Right ventricle myocardium superior (tissue), 1 donor: ENCODE measurements at places on chromosomes 11 and 22.

DNA sequence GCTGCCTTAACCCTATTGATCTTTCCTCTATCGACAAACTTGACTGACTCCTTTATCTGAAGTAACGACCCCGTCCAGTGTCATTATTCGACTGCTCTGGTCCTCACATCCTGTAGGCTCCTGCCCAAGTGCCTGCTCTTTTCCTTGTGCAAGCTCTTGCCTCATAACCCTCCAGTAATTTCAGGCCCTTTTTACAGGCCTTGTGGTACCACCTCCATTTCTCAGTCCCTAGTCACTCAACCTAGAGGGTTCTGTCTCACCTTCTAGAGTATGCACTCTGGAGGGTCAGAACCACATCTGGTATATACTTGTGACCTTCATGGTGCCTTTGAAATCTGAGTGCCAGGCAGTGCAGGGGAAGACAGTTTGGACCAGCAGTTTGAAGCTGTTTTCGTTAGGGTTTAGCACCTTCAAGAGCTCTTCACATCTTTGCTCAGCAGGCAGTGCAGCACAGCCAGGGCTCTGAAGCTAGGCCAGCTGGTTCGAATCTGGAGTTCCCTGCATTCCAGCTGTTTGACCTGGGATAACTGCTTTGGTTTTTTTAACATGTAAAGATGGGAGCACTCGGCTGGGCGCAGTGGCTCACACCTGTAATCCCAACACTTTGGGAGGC lies 11.2 kb downstream of the SNRPD3 start:
- no peak for DNase-seq

- no peak for DNase-seq
These were observed 12.5 kb downstream of the CREB3L1 start for GRCh38 chr11:46290011-46290410.

DNA sequence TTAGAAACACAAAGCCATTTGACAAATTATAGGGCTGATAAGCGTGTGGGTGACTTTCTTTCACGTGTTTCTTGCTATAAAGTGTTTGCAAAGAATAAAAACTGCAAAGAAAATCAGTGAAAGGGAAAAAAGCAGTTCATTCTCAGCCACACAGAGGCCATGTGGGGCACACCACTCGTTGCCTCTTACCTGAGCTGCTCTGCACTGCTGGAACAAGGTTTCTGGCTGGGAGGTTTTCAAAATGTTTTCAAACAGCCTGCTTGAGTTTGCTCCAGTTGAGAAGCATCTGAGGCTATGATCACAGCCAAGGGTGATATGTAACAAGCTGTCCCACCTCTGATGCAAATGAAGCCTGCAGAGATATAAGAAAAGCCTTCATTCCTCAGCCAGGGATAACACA lies 14.7 kb upstream of the VSIG10L2 start:
- DNase-seq, result no peak

DNA sequence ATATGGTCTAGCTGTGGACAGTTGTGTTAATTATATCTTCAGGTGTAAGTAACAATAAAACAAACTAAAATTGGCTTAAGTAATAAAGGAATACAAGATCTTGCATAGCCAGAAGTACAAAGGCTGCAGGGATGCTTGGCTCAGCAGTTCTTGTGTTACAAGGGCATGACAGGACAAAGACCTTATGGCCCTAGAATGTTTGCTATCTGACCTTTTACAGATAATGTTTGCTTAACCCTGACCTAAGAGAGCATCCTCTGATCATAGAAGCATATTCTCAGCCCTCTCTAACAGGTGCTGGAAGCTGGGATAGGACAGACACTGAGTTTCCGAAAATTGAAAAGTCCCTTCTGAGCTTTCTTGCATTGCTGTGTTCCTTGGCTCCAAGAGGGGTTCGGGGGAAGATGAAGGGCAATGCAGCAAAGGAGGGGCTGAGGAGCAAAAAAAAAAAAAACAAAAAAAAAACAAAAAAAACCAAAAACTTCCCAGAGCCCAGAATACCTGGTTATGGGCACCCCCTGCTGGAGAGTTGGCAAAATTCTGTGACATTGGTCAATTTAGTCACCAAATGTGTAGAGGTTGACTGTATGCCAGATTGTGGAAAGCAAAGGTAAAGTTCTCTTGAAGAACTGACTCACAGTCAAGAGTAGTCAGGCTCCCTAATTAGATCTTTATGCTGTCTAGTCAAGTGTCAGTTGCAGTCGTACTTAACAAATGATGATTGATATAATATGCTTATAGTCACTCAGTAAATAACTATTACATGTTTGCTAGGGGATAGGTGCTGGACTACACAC lies 10.4 kb upstream of the HIKESHI start:
- DNase-seq, result no peak

DNA sequence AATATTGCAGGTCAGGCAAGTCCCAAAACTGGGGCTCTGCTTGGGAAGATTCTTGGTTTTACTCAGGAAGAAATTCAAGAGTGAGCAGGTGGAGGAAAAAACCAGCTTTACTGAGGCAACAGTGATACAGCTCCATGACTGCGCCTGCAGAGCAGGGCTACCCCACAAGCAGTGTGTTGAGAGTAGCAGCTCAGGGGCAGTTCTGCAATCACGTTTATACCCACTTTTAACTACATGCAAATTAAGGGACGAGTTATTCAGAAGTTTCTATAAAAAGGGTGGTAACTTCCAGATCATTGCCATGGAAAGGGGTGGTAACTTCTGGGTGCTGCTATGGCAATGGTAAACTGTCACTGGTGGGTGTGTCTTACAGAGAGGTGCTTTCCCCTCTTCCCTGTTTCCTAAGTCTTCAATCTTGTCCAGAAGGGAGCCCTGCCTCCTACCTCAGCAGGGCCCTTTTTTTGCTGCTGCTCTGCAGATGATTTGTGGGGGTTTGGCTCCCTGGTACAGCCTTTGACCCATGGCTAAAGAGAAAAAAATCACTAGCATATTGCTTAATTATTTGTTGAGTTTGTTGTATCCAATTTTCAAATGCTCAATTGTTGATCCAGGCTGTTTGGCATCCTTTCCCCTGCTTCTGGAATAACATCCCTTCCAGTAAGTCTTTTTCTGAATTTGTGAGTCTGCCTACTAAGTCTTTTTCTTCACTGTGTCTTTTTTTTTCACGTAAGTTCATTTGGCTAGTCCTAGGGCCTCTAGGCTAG lies 30.0 kb upstream of the ME3 start:
- DNase-seq, result no peak
